ENCODE measurements at places on chromosomes 2 and 18. TPM values are rescaled to one million over a fixed set of nuclear protein-coding genes. Genes with fewer than 3 reads are reported as not detected.

Gene CRYGC
- total RNA-seq = not detected

Gene NEB
- 9.6 TPM for total RNA-seq

GRCh38 chr18:58254873-58255511 is 211.0 kb downstream of the NEDD4L start:
- DNase-seq = peak; percentile 35

DNA sequence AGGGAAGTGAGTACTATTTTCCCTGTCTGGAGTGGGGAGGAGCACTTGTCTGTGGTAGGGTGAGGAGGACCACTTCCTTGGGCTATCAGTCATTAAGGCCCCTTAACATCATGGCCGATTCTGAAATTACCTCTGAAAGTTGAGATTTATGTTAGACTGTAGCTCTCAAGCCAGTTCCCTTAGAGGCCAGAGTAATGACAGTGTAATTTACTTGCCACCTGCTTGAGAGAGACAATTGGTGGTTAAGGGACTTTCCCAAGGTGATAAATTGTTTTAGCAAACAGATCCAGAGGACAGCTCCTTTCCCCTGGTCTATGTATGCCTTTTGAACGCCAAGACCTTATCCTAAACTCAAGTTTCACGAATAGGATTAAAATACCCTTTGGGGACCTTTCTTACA is 56.1 kb downstream of the NEDD4L start:
- no peak for DNase-seq

Gene DPP4
- 86.7 TPM for total RNA-seq

Gene REG1B
- total RNA-seq = 1.4 TPM

Gene SLC38A11
- total RNA-seq = 9.9 TPM

DNA sequence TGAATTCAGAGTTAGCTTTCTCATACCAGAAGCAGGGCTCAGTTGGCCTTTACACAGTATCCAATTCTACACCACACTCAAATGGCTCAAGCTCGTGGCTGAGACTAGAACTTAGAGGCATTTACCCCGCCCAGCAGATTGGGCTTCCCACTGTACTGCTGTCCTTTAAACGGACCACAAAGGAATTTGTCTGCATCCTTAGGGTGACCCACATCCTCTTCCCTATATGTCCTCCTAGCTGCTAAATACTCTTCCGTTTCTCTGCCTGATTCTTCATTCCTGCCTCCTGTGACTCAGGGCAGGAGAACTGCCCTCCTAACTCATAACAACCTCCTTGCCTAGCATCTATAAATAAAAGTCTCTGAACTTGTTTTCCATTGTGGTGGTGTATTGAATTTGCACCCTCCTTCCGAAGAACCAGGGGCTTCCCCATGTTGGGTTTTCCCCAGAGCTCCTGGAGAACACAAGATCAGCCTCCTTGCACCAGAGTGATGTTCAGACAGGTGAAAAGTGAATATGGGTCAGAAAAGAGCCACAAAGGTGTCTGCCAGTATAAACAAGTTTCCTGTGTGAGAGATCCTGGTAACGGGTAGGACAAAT is 32.0 kb upstream of the MC4R start:
- no peak for DNase-seq

DNA sequence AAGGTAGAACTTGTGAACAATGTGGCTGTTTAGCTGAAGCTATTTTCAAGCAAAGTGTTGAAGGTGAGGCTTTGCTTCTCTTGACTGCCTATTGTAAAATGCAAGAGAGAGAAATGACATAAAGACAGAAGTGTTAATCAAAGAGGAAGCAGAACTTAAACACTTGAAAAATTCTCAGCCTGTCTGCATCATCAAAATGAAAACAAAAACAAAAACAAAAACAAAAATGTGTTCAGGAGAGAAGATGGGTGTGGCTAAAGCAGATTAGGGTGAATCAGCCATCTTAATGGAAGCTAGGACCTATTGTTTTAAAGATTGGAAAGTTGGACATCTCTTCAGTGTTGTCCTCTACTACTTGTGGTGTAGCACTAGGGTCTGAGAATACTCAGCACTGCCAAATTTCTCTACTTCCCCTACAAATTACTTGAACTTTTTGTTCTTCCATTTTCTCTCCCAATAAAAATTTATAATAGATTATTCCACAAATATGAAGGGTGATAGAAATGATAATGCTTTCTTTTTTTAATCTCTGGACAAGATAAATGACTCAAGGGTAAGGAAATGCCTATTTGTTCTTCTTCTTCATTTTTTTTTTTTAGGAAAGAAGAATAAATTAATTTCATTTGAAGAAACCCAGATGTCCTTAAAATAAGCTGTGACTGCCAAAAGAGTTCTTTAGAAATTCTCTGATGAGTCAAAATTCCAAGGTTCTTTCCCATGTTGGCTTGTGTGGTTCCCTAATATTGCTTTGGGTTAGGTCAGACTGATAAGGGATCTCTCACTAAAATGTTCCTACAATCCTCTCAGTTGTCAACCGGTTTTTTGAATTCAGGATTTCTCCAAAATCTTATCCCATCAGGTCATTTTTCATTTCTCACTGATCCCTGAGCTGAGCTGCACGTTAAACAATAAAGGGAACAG is 571.2 kb upstream of the ZEB2 start:
- DNase-seq = peak; percentile 63

Gene RETREG2
- total RNA-seq = 40.9 TPM

Gene EML6
- 3.4 TPM for total RNA-seq

- no peak for DNase-seq
These were observed 89.7 kb upstream of the GCFC2 start for GRCh38 chr2:75800456-75800855.

DNA sequence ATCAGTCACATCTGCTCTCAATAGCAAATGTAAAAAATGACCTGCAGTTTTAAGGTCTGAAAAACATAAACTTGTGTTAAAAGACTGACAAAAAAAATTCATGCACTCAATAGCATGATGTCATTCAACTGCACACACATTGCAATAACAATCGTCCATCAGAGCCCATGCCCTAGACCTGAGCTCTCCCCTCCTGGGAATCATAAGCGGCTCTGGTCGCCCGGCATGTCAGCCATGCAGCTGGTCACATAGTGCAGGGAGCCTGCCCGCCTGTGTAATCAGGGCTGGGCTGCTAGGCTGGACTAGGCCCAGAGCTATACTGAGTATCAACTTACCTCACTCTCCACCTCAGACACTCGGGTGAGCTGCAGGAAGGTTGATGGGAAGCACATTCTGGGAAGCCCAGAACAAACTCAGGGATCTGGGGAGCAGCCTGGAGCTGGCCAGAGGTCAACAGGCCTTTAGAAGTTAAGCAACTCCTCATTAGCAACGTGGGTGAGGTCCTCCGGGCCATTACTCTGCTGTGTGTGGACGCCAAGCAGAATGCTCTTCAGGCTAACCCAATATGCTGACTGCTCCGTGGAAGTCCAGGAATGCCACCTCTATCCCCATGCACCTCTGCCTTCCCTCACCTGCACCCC is 165.5 kb downstream of the TTC32 start:
- no peak for DNase-seq

GRCh38 chr2:158783923-158784322 is 11.2 kb upstream of the DAPL1 start:
- peak; percentile 25 for DNase-seq

GRCh38 chr2:11398750-11399437 is 54.5 kb upstream of the ROCK2 start:
- DNase-seq = peak; percentile 47

- DNase-seq = no peak
These were observed 5.9 kb downstream of the RNF103 start for GRCh38 chr2:86617738-86618137.

- DNase-seq = no peak
These were observed 83.8 kb downstream of the AGAP1 start for GRCh38 chr2:235577404-235578330.

Measured in umbilical cord (tissue), 2 donors.